ENCODE measurements at places on chromosomes 11 and 22.

DNA sequence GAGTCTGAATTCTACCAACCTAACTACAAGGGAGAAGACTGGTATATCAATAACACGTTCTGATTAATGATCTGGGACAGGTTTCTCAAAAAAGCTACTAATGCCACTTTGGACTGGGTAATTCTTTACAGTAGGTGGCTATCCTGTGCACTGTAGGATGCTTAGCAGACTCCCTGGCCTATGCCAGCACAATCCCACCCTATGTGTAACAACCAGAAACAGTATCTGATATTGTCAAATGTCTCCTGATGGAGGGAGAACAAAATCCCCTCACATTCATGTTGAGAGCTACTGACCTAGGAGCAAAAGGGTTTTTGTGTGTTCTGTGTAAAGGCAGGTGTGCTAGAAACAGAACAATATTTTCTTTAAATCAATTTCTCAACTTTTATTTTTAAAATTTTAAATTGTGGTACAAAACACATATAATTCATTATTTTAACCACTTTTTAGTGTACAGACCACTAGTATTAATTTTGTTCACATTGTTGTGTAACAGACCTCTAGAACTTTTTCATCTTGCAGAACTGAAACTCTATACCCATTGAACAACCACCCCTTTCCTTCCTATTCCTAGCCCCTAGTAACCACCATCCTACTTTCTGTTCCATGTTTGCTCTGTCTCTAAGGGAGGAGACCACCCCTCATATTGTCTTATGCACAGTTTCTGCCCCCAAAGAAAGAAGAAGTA is 2.1 kb upstream of the MS4A6A start:
- DNase-seq: no peak

DNA sequence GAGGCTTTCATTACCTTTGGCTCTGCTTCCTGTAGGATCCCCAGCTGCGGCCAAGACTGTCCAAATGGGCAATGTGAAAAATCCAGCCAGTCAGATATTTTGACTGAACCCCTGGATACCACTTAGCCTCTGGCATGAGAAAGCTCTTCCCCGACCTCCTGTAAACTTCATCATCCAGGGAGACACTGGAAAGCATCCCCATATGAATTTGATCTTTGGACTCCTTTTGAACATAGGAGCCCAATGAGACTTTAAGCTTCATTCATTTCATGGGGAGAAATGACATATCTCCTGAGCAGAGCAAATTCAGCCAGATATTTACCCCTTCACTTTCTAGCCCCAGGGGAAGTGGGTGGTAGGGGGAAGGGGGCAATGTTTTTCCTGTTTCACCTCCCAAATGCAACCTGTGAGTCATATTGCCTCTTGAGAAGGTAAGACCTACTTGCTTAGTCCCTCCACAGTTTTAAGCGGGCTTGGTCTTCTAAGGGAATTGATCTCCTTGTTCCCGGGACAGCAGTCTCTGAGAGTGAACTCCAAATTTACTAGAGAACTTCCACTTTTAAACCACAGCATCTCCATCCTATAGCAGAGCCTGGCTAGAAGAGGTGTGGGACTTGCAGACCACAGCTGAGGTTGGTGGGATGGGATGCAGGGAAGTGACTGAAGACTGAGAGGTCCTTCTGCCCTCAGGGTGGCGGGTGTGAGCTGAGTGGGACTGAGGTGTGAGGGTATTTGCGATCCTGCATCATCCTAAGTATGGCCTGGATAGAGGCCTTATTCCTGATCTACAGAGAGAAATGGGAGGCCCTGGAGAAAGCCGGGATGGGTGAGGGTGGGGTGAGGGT is 20.3 kb upstream of the POU2AF1 start:
- DNase-seq: no peak

- DNase-seq: no peak
These were observed 52.7 kb downstream of the PHF21B start for GRCh38 chr22:44956840-44957767.

DNA sequence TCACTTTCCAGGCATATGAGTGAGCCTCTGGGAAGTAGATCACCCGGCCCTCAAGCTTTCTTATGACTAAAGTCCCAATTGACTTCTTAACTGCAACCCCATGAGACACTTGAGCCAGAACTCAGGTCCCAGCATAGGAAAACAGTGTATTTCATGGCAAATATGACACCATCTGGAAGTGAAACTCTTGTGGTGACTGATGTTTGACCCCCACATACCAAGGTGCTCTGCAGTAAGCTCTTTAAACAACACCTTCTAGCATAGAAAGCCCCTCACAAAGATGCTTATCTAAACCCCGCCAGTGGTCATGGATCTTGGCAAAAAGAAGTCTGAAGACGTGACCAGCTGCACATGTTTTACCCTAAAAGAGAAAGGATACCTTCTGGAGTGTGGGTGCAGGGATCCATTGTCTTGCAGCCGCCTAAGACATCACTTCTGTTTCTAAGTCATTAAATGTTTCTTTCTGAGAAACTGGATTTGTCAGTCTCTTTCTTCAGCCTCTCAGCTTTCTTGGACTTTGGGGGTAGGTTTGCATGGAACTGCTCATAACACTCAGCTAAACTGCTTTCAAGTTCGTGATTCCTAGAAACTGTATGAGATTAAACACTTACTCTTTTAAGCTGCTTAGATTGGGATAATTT is 7.4 kb upstream of the PELI3 start:
- DNase-seq: no peak

DNA sequence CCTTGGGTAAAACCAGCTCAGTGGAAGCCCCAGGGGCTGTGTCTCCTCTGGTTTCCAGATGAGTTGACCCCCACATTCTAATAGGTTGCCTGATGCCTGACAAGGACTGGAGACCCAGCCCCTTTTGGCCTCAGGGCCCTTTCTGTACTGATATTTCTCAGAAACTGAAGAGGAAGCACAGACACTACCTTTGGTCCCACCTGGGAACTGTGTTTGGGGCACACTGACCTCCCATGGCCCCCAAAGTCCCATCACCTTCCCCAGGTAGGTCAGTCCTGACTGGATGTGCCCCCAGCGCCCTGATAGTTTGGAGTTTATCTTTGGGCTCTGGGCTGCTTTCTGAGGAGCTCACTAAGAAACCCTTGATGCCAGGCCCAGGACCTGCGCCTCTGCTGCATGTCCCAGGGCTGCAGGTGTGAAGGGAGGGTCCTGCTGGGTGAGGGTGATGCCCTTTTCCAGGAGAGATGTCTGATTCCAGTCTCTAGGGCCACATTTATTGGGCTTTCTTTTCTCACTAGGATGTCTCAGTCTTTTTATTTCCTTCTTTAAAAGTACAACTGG is 106.7 kb downstream of the GGTLC2 start:
- no peak for DNase-seq

GRCh38 chr11:88050247-88050646 is 125.0 kb downstream of the RAB38 start:
- no peak for DNase-seq

GRCh38 chr11:129280027-129280811 is 88.1 kb upstream of the ARHGAP32 start:
- peak; percentile 23 for DNase-seq

DNA sequence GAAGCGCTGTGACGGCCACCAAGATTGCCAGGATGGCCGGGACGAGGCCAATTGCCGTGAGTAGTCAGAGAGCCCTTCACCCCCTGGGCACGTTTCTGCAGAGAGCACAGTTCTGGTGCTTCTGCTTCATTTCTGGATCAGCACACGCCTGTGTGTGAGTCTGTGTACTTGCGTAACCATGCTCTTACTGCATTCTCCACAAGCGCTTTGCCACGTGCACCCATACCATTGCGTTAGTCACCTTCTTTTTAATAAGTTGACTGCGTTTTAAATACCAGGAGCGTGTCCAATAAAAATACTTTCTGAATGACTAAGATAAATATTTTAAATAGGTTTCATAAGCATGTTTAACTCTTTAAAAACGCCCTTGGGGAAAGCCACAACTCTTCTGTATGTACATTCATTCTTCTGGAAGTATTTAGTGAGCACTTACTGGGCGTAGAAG is 143.0 kb upstream of the SORL1-AS1 start:
- peak; percentile 99 for DNase-seq

GRCh38 chr22:40430991-40431390 is 60.6 kb downstream of the SGSM3 start:
- DNase-seq: no peak

DNA sequence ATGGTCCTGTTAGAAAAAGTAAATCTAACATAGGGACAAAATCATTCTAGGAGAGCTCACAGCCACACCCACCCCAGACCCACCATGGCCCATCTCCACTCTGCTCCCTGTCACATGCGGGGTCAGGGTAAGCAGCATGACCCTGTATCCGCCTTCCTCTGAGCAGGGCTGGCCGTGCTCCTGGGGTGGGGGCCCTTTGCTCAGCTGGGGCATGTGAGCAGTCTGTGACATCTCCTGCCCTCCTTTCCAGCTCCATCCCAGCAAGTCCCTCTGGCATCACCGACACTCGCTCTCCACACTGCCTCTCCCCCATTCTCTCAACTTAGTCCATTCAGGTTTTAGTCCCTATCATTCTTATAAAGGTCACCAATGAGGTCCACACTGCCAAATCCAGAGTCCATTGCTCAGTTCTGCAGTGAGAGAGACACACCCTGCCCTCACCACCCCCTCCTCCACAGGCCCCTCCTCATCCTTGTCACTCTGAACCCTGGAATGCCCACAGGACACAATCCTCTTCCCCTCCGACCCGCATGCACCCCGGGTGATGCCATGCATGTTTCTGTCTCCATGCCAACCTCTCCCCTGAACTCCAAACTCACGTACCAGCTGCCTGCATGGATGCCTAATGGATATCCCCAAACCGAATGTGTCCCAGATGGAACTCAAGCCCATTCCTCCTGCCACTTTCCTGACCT is 65.1 kb upstream of the PITPNB start:
- DNase-seq: no peak

- no peak for DNase-seq
These were observed 2.0 kb downstream of the FAT3 start for GRCh38 chr11:92226331-92227229.

DNA sequence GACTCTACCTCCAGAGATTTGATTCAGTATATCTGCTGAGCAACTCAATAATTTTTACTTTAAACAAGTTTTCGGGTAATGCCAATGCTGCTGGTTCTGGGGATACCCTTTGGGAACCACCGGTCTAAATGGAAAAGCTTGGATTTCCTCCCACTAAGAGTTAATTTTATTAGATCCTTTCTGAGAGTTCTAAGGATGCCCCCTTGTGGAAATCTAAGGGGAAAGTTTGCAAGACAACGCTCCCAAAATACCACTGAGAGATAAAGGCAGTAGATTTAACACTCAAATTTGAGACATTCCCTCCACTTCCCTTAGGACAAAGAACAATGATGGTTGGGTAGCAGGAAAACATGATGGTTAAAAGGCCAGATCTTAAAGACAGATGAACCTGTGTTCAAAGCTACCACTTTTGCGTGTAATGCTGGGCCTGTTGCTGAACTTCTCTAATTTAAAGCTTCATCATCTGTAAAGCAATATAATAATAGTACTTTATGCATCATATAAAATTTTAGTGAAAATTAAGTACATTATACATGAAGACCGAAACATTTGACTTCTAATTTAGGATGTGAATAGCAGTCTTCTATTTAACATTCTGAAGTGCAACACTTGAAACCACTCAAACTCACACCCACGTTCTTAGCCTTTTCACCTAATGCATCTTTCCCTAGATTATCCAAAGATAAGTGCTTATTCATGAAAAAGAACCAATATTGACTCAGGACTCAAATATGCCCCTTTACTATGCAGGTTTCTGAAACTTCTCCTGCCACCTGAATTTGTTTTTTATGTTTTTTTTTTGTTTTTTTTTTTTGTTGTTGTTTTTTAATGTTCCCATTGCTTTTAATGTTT is 110.1 kb upstream of the LUZP2 start:
- DNase-seq: peak; percentile 25

DNA sequence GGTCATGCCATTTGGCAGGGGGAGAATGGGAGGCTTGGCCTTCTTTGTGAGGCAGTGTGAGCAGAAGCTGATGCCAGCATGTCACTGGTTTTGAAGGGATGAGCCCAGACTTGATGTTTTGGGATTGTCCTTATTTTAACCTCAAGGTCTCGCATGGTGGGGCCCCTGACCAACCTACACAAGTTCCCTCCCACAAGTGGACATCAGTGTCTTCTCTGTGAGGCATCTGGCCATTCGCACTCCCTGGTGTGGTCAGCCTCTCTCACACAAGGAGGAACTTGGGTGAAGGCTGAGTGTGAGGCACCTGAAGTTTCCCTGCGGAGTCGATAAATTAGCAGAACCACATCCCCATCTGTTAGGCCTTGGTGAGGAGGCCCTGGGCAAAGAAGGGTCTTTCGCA is 59.8 kb downstream of the TIMP3 start:
- no peak for DNase-seq

DNA sequence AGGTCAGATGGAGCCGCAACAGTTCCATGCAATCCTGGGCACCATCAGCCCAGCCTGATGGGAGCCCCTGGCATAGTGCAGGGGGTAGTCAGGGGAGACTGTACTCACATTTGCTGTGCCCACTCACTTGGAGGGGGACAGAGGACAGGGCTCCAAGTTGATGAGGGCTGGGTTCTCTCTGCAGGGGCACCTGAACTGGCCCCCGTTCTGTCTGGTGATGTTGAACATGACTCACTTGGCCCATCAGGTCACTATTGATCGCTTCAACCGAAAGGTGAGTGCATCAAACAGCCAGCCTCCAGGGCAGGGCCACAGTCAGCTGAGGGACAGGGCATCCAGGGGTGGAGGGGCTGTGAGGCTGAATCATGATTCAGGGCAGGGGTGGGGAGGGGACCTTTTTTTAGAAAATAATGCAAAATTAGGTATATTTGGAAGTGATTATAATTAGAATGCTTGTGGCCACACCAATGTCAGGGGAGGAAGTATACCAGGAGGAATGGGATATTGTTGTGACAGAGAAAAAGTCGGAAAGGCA is 66.4 kb downstream of the OTOG start:
- DNase-seq: no peak

GRCh38 chr11:114350022-114350421 is 50.3 kb downstream of the C11orf71 start:
- no peak for DNase-seq

DNA sequence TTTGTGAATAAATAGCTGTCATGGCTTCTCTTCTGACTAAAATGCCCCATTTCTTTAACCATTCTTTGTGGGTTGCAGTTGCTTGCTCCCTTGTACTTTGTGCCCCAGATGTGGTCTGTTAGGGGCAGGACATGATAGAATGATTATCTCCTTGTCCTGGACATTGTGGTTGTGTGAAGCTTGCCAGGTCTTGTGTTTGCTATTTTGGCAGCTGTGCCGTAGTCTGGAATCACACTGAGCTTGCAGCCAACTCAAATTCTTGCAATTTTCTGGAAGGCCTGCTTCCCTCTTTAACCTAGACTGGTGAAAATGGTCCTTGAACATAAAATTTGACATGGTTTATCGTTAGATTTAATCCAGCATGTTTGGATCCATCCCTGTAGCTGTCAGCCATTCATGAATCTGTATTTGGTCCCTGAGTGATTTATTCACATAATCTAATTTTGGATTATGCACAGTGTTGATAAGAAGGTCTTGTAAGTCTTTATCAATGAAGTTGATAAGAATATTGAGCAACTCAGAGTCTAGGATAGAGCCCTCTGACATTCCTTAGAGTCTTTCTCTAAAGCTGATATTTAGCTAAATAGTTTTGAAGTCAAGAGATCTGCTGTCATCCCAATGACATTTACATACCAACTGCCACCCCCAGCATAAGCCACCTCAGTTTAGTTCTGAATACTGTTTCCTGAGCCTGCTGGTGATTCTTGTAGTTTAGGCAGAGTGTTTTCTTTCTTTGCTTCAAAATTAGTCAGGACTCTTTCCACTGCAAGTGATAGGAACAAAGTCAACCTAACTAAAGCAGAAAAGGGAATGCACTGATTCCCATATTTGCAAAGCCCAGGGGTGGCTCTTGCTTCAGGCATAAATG is 9.8 kb downstream of the SPON1 start:
- no peak for DNase-seq

Data from HFFc6 (cell line).